Naive thymus-derived CD4-positive, alpha-beta T cell (primary cell): ENCODE measurements at places on chromosomes 5 and 9. TPM values are rescaled to one million over a fixed set of nuclear protein-coding genes. Genes with fewer than 3 reads are reported as not detected.

DNA sequence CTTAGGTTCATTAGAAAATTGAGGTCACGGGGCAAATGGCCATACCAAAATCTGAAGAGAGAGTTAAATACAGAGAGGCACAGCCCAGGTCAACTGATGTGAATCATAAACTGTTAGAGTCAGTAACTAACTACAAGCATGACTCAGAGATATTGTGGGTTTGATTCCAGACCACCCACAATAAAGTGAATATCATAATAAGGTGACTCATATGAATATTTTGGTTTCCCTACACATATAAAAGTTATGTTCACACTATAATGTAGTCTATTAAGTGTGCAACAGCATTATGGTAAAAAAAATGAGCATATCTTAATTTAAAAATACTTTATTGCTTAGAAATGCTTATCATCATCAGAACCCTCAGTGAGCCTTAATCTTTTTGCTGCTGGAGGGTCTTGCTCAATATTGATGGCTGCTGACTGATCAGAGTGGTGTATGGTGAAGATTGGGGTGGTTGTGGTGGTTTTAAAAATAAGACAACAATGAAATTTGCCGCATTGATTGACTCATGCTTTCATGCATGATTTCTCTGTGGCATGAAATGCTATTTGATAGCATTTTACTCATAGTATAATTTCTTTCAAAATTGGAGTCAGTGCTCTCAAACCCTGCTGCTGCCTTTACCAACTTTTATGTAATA, 53.1 kb upstream of the EDIL3 start:
- no peak for DNase-seq

GRCh38 chr5:123371575-123372179, 51.5 kb downstream of the CEP120 start:
- DNase-seq = no peak

DNA sequence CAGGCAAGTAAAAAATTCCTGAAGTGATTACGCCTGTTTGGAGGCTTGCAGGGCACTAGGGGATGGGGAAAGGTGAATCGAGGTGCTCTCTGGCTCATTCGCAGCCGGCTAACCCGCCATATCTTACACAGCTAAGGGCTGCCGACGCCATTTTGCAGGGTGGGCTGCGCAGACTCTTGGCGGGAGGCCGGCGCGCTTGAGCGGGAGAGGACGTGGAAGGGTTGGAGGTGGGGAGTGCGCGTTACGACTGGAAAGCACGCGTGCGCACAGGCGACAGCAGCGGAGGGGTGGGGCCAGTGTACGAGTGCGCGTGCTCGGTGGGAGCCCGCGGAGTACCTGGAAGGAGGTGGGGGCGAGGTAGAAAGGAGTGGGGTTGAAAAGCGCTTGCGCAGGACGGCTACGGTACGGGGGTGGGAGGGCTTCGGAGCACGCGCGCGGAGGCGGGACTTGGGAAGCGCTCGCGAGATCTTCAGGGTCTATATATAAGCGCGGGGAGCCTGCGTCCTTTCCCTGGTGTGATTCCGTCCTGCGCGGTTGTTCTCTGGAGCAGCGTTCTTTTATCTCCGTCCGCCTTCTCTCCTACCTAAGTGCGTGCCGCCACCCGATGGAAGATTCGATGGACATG, at the start of gene NPM1:
TSS of gene NPM1 (plus strand) at position 505 of the 625 bp plus-strand sequence. CDS start at position 605, 100 bp downstream.
- DNase-seq = peak; percentile 99

- DNase-seq = no peak
Measured at GRCh38 chr9:96318921-96319565, 17.1 kb upstream of the HSD17B3 start.

- DNase-seq = no peak
Measured at GRCh38 chr9:123998278-123998925, 13.2 kb upstream of the LHX2 start.

GRCh38 chr9:2050236-2050635, 35.1 kb downstream of the SMARCA2 start:
- no peak for DNase-seq

GRCh38 chr5:59039296-59040023, 456.6 kb downstream of the RAB3C start:
- peak; percentile 81 for DNase-seq

- no peak for DNase-seq
Measured at GRCh38 chr9:76709020-76709419, 55.2 kb upstream of the PCA3 start.

DNA sequence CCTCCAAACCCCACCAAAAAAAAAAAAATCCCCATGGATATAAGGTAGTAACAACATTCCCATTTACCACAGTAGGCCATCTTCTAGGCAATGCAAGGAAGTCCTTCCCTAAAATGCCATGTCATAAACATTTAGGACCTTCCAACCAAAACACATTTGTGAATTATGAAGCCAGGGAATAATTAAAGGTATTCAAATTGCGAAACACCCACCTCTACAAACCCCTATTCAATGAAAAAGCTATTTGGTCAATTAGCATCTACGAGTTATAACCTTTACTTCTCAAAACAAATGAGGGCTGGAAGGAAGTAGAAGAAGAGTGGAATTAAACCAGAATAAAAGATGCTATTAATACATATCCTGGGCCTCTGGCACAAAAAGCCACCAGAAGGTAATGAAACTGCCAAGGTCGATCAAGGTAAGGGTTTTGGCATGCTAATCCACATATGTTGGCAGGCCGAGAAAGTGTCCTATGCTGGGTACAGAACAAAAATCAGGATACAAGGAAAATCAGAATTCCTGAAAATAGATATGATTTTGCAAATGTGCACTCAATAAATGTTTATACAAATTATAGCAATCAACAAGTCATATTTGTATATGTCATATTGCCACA, 47.7 kb downstream of the MTMR12 start:
- no peak for DNase-seq

GRCh38 chr5:16628376-16628775, 11.6 kb upstream of the RETREG1 start:
- DNase-seq = no peak

DNA sequence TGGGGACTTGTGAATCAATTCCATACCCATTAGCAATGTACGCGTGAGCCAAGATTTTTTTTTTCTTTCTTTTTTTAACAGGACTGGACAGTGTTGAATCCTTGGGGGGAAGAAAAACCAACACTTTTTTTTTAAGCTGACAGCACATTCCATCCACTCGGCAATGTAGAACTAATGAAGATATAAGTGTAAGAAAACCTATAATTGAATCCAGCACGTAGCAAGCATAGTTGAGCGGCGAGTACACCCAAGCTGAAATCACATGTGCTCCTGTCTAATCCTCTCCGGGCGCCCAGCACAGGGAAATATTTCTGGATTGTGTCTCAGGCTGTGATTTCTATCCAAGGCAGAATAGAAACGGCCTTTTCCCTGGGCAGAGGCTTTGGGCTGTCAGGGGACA, 118.2 kb downstream of the BOD1 start:
- no peak for DNase-seq

- DNase-seq = no peak
Measured at GRCh38 chr9:70036641-70037040, 7.0 kb upstream of the MAMDC2 start.

- DNase-seq = no peak
Measured at GRCh38 chr9:31089549-31090221, 1294.8 kb upstream of the ACO1 start.

DNA sequence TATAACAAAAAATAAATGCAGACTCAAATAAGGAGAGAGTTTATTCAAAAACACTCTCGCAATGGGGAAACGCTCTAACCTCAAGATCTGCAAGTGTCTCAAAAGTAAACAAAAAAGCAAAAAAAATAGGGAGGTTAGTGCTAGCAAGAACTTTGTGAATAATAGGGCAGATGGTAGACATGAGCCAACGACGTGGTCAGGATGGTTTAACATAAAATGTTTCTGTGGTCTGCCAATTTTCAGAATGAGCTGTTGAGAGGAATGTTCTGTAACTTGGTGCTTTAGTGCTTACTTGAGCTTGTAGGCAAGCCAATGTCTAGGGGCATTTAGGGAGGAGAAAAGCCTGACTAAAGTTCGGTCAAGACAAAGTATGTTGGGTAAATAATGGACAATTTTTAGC, 1813.9 kb upstream of the CDH6 start:
- no peak for DNase-seq

GRCh38 chr9:91026266-91026665, 224.6 kb downstream of the SYK start:
- no peak for DNase-seq

DNA sequence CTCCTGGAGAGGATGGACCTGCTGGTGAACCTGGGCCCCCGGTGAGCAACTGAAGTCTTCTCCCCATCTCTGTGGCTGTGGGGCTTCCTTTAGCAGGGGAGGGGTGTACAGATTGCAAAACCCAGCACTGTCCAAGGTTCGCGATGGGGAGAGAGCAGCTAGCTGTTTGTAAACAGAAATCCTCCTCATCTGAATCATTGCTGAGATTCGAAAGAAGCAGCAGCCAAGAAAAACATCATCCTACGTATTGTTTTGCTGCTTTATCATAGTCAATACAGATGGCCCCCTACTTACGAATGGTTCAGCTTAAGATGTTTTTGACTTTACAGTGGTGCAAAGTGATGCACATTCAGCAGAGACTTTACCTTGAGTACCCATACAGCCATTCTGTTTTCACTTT, 80.0 kb upstream of the TGFBR1 start:
- no peak for DNase-seq

GRCh38 chr5:24646915-24647314, 2.1 kb upstream of the CDH10 start:
- DNase-seq = no peak

DNA sequence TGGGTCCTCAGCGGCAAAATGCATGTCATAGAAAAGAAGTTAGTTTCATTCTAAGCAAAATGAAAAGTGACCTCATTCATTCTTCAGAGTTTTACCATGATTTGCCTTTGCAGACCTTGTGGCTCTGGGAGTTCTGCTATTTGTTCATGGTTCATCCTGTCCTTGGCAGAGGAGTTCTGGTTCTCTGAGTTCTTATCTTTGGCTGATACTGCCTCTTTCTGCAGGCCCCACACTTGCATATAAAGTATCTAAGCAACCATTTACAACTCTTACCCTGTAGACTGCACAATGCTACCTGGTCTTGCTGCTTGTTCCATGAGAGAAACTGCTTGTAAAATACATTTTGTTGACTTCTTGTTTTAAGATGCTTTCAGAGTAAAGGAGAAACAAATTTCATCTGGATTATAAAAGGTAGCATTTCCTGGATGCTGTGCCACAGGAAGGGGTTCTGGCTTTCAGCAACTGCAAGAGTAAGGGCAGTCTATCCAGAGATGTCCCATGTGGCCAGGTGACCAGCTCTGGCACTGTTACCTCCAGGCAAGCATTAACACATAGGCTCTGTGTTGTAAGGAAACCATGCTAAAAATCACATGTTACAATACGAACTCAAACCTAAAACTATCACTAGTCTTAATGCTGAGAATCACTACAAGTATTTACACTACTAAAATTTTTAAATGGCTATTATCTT, 513.2 kb downstream of the SPOCK1 start:
- no peak for DNase-seq

Gene GCNT4
- total RNA-seq = 34.3 TPM

Gene MEIKIN
- total RNA-seq = 4.2 TPM

Gene CCIN
- total RNA-seq = not detected

Gene PCDHA1
- not detected for total RNA-seq

Gene PCA3
- not detected for total RNA-seq

Gene CD180
- total RNA-seq = 6.4 TPM

Gene ZNF79
- total RNA-seq = 4.8 TPM

Gene FCN2
- not detected for total RNA-seq

Gene EQTN
- total RNA-seq = not detected

Gene PCDHA13
- not detected in 2 replicates for total RNA-seq

Gene MCTP1
- total RNA-seq = 1.9 TPM
